ENCODE measurements at places on chromosomes 7 and 10.

GRCh38 chr7:36673703-36674102 is 50.6 kb downstream of the AOAH start:
- DNase-seq = no peak

- no peak for DNase-seq
These were observed 537 bp downstream of the SH3PXD2A start for GRCh38 chr10:103854686-103855391.

- no peak for DNase-seq
These were observed 414.0 kb upstream of the MKI67 start for GRCh38 chr10:128540128-128540762.

- DNase-seq = peak; percentile 79
These were observed 130.1 kb downstream of the RGS10 start for GRCh38 chr10:119412244-119413092.

GRCh38 chr10:61197057-61197456 is 253.1 kb upstream of the RHOBTB1 start:
- no peak for DNase-seq

DNA sequence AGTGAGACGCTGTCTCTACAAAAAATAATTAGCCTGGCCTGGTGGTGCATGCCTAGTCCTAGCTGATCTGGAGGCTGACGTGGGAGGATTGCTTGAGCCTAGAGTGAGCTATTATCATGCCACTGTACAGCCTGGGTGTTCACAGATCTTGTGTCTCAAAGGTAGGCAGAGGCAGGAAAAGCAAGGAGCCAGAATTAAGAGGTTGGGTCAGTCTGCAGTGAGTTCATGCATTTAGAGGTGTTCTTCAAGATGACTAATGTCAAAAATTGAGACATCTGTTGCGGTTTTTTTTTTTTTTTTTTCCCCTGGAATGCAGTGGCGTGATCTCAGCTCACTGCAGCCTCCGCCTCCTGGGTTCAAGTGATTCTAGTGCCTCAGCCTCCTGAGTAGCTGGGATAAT is 5.4 kb downstream of the PPIA start:
- peak; percentile 59 for DNase-seq

DNA sequence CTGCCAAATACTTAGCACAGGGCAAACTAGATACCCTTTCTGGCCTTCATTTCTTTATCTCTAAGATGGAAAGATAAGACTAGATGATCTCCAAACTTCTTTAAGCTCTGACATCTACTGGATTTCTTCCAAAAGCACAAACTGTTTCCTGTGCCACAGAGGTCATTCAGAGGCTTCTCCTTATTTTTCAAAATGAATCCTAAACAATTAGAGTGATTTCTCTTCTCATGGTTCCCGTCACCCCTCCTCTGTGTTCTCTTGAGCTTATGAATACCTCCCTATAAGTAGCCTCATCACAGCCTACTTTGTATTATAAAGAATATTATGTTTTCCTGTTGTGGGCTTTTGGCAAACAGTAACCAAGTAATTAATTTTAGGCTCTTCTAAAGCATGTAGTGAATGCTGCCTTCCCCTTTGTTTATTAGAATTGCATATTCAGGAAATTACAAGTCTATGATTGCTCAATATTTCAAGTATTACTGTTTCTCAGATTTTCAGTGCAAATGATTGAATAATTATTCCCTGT is 179.5 kb downstream of the REEP3 start:
- peak; percentile 81 for DNase-seq

DNA sequence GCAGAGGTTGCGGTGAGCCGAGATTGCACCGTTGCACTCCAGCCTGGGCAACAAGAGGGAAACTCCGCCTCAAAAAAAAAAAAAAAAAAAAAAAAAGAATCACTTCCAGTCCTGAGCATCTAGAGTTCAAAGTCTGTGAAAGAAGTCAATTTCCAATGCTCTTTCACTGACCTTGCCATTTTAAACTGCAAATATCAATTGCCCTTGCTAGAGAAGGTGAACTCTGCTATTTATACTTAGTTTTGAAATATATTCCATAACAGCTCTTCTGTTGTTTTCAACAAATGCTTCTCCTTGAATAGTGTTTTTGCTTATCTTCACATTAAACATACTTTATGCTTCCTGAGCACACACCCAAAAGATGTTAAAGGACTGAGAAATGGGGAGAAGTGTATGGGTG is 331.3 kb downstream of the PHTF2 start:
- no peak for DNase-seq

DNA sequence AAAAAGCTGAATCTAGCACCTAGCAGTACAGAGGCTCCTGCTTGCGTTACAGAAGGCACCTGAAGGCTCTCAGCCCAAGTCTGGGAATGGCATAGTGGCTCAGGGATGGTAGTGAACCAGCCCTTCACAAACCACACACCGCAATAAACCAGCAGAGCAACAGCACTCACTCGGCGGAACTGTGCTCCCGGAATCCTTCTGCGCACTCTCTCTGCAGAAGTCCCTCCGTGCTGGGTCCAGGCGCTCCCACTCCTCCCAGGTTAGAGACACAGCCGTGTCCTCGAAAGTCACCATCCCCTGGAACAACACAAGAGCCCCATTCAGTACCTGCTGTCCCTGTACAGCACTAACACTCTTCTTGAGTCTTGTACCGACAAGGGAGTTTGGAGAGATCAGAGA is 1.5 kb downstream of the ZNF394 start:
- no peak for DNase-seq

GRCh38 chr7:97422046-97422445 is 304.5 kb downstream of the SDHAF3 start:
- DNase-seq = no peak

GRCh38 chr7:85620936-85621685 is 434.3 kb upstream of the SEMA3D start:
- DNase-seq = peak; percentile 59

DNA sequence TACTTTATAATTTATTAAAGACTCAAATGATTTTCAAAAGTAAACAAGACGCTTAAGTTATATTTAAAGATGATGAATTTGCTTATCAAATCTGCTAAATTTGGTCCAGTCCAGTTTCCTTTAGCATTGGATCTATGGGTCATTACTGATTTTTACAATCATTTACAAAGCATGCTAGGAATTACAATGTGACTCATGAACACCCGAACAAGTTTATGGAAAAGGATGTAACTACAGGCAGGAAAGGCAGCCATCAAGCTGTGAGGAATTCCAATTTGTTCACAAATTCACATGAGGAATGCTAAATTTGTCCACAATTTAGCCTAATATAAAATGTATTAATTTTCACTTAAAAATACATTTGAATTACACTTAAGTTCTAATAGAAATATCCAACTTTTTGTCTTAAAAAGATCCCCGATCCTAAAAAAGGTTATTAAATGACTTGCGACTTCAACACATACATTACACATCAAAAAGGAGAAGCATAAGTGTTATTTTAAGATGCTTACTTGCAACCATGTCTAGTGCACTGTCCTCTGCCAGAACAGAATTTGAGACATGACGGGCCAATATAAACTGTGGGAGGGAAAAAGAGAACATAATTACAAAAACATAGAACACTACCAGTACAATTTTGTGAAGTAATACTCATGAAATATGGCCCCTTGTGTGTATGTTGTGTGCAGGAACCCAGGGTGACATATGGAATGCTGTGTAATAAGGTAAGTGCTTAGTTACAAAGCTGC is 194.2 kb upstream of the SLC26A5 start:
- peak; percentile 78 for DNase-seq

GRCh38 chr10:100970076-100970913 is 991 bp downstream of the SEMA4G start:
- no peak for DNase-seq

GRCh38 chr7:2523461-2523936 is 3.9 kb downstream of the LFNG start:
- DNase-seq = no peak

- DNase-seq = peak; percentile 20
These were observed 506 bp downstream of the MCM10 start for GRCh38 chr10:13161857-13162271.

DNA sequence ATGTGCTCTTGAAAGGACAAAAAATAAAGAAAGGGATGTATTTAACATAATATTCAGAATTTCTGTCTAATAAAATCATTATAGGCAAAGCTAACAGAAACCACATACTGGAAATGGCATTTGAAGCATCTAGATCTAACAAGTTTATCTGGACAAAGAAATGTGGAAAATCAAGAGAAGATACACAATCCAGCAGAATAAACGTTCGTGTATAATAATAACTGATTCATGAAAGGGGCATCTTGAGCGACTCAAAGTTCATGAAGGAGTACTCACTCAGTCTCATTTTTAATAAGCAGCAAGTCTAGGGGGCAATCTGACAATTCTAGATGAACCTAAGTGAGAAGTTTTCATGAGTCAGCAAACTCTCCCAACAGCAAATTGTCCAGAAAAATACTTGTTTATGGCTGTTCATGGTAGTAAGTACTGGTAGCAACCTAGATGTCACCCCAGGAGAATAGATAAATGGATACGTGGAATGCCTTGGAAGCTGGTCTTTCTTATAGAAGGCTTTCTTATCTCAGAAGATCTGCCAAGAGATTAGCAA is 541.8 kb downstream of the INHBA start:
- DNase-seq = no peak

DNA sequence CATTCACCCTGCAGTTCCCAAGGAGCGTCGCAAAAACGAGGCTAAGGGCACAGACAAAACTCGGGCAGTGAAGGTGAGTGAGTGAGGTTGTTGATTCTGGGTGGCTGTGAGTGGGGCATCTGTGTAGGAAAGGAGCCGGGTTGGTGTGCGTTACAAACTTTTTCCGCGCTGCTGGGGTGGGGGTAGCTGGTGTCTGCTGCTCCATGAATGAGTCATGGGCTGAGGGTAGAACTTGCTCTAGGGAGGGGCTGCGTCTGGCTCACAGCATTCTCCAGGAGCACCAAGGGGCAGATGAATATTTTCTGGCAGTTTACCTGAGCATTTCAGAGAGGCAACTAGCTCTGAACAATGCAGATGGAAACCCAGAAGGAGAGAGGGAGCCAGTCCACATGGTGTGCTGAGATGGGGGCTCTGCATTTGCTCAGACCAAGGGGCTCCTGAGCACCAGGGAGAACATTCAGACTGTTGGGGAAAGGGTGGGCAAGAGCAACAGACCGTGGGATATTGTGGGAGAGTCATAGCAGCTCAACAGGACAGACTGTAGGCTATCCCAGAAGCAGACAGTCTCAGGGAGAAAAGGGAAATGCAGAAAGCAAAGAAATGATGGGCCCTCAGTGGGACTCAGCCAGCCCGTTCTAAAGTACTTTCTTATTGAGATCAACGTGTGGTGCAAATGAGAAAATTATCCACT is 18.8 kb downstream of the NOBOX start:
- DNase-seq = peak; percentile 77

- no peak for DNase-seq
These were observed 33.4 kb downstream of the CPXM2 start for GRCh38 chr10:123858077-123858681.

GRCh38 chr10:74977913-74978847 is 133.3 kb upstream of the SAMD8 start:
- DNase-seq = no peak

GRCh38 chr10:116716381-116716780 is 26.0 kb downstream of the HSPA12A start:
- DNase-seq = no peak

- DNase-seq = no peak
These were observed 30.5 kb downstream of the OGDH start for GRCh38 chr7:44636926-44637325.

GRCh38 chr7:2233926-2234325 is 1.2 kb upstream of the MAD1L1 start:
- peak; percentile 48 for DNase-seq

Measured in iris pigment epithelial cell (primary cell).